ENCODE measurements at places on chromosomes 5 and 9.

GRCh38 chr9:34010979-34011378 lies 37.7 kb downstream of the UBAP2 start:
- peaks cover 3% of the 10 kb centered on the region for H3K4me1 ChIP-seq
- no peaks in the 10 kb centered on the region for H3K27me3 ChIP-seq
- H3K27ac ChIP-seq = no peak overlapping the region
- no peak for DNase-seq
- no peak overlapping the region for H3K4me3 ChIP-seq

DNA sequence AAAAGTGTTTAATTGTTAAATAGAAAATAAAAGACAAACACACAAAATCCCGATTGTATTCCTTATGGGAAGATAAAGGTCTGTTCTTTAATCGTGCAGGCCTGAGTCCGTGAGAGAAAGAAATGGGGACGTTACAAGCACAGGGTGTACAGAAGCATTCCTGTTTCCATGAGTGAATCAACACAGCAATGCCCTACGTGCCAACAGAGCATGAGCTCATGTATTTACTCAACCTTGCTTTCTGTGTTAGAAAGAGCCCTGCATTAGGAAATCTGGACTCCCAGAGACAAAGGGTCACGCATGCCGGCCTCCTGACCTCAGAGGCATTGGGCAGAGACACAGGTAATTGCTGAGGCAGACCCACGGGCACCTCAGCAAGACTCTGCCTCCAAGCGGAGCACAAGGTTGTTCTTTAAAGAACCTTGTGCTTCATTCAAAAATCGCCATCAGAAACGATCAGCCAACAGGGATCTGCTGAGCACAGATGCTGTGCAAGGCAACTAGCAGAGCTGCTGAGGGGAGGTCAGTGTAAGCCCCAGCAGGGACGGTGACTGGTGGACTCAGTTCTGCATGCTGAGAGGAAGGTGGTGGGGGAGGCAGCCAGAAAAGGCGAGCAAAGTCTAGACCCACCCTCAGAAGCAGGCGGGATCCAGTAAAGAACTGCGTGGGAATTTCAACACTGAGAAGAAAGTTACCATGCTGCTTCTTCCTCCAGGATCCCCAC lies 101.0 kb downstream of the TLE1 start:
- no peaks in the 10 kb centered on the region for H3K36me3 ChIP-seq
- H3K4me1 ChIP-seq = no peaks in the 10 kb centered on the region

DNA sequence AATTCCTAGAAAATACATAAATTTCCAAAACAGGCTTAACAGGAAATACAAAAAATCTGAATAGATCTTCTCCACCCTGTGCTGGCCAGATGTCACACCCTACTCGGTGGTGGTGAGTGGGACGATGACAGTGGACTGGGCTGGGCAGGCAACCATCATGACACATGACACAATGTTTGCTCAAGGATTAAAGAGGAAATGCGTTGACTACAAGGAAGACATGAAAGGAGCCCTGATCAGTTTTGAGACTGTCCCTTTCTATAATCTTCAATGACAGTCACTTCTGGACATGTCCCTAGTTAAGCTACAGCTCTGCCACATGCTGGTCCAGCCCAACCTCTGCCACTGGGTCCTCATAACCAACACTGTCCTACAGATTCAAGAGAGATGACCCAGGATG lies 99.8 kb downstream of the ZDHHC21 start:
- no peaks in the 10 kb centered on the region for H3K4me1 ChIP-seq
- peaks cover 9% of the 10 kb centered on the region for H3K27me3 ChIP-seq
- DNase-seq = no peak
- no peak overlapping the region for H3K27ac ChIP-seq
- H3K4me3 ChIP-seq = no peak overlapping the region

GRCh38 chr5:148382961-148383360 lies 797 bp upstream of the FBXO38 start:
- peak overlapping the region; percentile 93 for H3K27ac ChIP-seq
- H3K4me1 ChIP-seq = peaks cover 51% of the 10 kb centered on the region
- H3K36me3 ChIP-seq = peaks cover 26% of the 10 kb centered on the region
- DNase-seq = no peak
- H3K27me3 ChIP-seq = no peaks in the 10 kb centered on the region

- DNase-seq = peak; percentile 76
- H3K27ac ChIP-seq = peak overlapping the region; percentile 42
- H3K4me3 ChIP-seq = no peak overlapping the region
- peaks cover 55% of the 10 kb centered on the region for H3K4me1 ChIP-seq
- H3K36me3 ChIP-seq = no peaks in the 10 kb centered on the region
Observed at GRCh38 chr9:124218438-124218982, 39.2 kb upstream of the NEK6 start.

DNA sequence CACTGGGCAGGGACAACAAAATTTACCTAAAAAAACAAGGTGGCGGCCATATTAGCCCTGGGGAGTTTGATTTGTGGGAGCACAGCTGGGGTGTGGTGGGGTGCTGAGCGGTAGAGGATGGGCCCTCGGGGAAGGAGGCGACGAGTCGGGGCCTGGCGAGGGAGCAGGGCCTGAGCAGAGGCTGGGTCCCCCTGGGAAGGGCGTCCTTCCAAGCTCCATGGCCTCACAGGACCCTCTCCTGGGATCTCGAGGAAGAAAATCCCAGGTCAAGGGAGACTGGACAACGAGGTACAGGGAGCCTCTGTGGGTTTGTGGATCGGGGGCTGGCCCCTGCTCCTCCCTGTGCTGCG lies 165.5 kb downstream of the CACNA1B start:
- peak; percentile 19 for DNase-seq
- H3K4me1 ChIP-seq = no peaks in the 10 kb centered on the region
- no peaks in the 10 kb centered on the region for H3K36me3 ChIP-seq
- no peaks in the 10 kb centered on the region for H3K27me3 ChIP-seq
- H3K27ac ChIP-seq = no peak overlapping the region

DNA sequence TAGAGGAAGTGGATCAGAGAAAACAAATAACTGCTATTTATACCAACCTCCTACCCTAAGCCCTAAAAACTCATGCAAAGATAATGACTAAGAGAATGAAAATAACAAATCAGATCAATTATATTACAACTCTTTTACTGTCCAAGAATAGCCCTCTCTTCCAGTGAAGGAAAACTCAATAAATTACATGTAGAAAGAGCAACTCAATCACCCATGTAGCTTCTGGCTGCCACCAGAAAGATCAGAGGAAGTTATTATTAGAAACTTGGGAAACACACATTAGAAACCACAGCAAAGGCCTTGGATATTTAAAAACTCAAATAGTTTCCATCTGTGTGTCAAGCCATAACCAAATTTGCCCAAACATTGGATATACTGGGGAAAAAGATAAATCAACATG lies 134.0 kb upstream of the TARS1 start:
- H3K27me3 ChIP-seq = no peaks in the 10 kb centered on the region
- no peak overlapping the region for H3K27ac ChIP-seq
- H3K36me3 ChIP-seq = no peaks in the 10 kb centered on the region
- H3K4me3 ChIP-seq = no peak overlapping the region
- H3K4me1 ChIP-seq = no peaks in the 10 kb centered on the region

DNA sequence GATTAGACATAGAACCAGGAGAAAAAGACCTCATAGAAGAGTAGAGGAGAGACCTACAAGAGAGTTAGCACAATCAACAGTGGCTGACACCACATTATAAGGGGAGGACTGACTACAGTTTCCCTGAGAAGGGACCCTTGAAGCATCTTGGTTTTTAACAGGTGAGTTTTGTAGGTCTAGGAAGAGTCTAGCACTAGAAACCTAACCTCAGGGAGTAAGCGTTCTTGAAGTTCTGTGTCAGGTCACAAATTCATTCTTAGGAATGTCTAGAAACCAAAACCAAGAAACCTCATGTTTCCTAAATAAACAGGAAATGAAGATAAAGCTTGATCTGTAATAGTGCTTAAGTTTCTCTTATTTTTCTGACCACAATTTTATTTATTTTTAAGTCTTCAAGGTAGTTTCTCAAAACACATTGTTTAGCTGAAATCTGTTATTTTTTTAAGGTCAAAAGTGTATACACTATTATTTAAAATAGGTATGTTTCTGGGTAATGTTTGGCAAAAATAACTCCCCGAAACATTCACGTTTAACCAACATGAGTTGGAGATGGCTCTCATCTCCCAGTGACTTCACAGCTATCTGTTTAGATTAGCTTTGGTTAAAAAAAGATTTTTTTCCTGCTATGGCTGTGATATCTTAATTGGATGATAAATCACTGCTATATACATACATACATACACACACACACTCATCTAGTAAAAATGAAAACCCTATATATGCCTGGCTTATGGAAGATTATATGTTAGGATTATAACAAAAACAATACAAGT lies 37.1 kb downstream of the MAP3K1 start:
- peak overlapping the region; percentile 76 for H3K27ac ChIP-seq
- H3K4me3 ChIP-seq = no peak overlapping the region
- peaks cover 7% of the 10 kb centered on the region for H3K36me3 ChIP-seq
- no peaks in the 10 kb centered on the region for H3K27me3 ChIP-seq
- peaks cover 59% of the 10 kb centered on the region for H3K4me1 ChIP-seq
- DNase-seq = no peak

DNA sequence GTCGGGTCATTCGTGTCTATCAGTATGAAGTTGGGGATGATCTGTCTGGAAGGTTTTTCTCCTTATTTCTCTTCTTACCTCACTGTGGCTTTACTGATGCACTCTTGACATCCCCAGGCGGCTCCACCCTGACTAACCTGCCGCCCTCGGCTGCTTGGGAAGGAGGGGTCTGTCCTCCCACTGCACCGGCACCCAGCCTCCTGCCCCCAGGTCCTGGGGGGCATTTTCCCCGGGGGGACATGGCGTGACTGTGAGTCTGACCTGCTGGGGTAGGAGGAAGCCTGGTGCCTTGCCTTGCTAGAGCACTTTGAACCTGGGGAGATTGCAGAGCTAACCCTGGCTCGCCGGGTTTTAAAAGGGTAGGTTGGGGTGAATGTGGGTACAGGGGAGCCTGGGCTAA lies 27.5 kb downstream of the DYNC2I2 start:
- H3K4me1 ChIP-seq = no peaks in the 10 kb centered on the region
- DNase-seq = no peak
- H3K4me3 ChIP-seq = no peak overlapping the region
- H3K27me3 ChIP-seq = no peaks in the 10 kb centered on the region
- peaks cover 43% of the 10 kb centered on the region for H3K36me3 ChIP-seq

- H3K27ac ChIP-seq = no peak overlapping the region
- H3K4me3 ChIP-seq = no peak overlapping the region
- H3K36me3 ChIP-seq = peaks cover 1% of the 10 kb centered on the region
- no peak for DNase-seq
Observed at GRCh38 chr5:107502676-107503060, 168.1 kb downstream of the EFNA5 start.

- H3K27me3 ChIP-seq = no peaks in the 10 kb centered on the region
- DNase-seq = no peak
- H3K27ac ChIP-seq = no peak overlapping the region
Observed at GRCh38 chr5:160843240-160843639, 8.8 kb downstream of the ATP10B start.

GRCh38 chr9:127119320-127119709 lies 3.1 kb downstream of the ANGPTL2 start:
- no peak overlapping the region for H3K4me3 ChIP-seq
- H3K27me3 ChIP-seq = peaks cover 40% of the 10 kb centered on the region
- H3K36me3 ChIP-seq = no peaks in the 10 kb centered on the region
- DNase-seq = no peak

- no peak overlapping the region for H3K27ac ChIP-seq
- no peaks in the 10 kb centered on the region for H3K4me1 ChIP-seq
- H3K27me3 ChIP-seq = no peaks in the 10 kb centered on the region
- no peak overlapping the region for H3K4me3 ChIP-seq
- no peaks in the 10 kb centered on the region for H3K36me3 ChIP-seq
Observed at GRCh38 chr5:158614951-158615350, 484.8 kb downstream of the EBF1 start.

GRCh38 chr5:133947431-133947841 lies 21.0 kb downstream of the C5orf15 start:
- H3K4me3 ChIP-seq = no peak overlapping the region
- no peak overlapping the region for H3K27ac ChIP-seq
- H3K4me1 ChIP-seq = no peaks in the 10 kb centered on the region

- H3K4me3 ChIP-seq = no peak overlapping the region
- H3K36me3 ChIP-seq = no peaks in the 10 kb centered on the region
- DNase-seq = no peak
- no peak overlapping the region for H3K27ac ChIP-seq
Observed at GRCh38 chr9:116953271-116953670, 266.2 kb downstream of the TRIM32 start.

GRCh38 chr9:99193466-99193821 lies 28.3 kb downstream of the ALG2 start:
- peaks cover 31% of the 10 kb centered on the region for H3K4me1 ChIP-seq
- DNase-seq = no peak

DNA sequence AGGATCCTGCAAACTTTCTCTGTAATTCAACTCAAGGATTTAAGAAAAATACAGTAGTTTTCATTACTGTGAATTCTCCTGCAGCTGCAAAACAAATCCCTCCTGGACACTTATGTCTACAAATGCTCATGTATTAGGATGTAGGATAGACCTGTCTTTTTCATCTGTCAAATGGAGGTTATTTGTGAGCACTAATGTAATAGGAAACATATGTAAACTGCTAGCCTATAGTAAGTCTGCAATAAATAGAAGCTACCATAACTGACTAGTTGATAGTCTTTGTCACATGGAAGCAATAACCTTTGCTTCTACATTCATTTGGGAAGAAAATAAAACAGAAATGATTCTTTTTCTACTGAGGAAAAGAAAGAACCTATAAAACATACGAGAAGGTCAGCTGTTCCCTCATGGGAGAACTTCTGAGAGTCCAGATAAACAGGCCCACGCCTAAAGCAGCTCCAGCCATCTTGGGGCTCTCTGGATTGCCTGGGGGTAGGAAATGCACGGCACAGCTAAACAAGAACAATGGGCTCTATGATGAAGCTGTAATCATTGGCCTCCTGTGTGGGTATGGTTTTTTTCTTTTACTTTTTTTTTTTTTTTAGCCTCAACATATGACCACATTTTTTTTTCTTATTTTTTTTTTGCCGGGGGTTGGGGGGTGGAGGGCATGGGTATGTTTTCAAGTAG lies 6.2 kb downstream of the KCNV2 start:
- H3K27ac ChIP-seq = no peak overlapping the region
- H3K36me3 ChIP-seq = peaks cover 16% of the 10 kb centered on the region
- no peak overlapping the region for H3K4me3 ChIP-seq
- H3K27me3 ChIP-seq = no peaks in the 10 kb centered on the region
- DNase-seq = no peak

DNA sequence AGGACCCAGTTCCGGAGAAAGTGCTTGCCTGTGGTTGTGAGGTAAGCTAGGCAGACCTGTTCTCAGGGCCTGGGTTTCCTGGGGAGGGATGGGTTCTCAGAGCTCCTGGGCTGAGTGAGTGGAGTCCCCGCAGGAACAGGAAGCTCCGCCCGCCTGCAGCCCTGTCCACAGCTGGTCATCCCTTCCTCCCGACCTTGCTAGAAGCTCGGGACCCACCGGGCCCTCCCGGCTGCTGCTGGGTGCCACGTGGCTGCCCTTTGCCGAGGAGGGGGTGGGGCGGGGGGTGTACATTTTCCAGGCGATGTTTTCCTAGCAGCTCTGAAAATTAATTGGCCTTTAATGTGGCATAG lies 198.1 kb downstream of the C9orf50 start:
- no peak overlapping the region for H3K4me3 ChIP-seq
- no peaks in the 10 kb centered on the region for H3K27me3 ChIP-seq
- H3K4me1 ChIP-seq = peaks cover 27% of the 10 kb centered on the region
- H3K27ac ChIP-seq = no peak overlapping the region
- H3K36me3 ChIP-seq = no peaks in the 10 kb centered on the region

GRCh38 chr5:89301321-89302025 lies 418.5 kb upstream of the MEF2C start:
- H3K4me3 ChIP-seq = no peak overlapping the region
- H3K4me1 ChIP-seq = no peaks in the 10 kb centered on the region
- DNase-seq = no peak
- H3K27ac ChIP-seq = no peak overlapping the region
- no peaks in the 10 kb centered on the region for H3K36me3 ChIP-seq

GRCh38 chr5:133247881-133248624 lies 196.2 kb downstream of the HSPA4 start:
- DNase-seq = no peak
- H3K36me3 ChIP-seq = no peaks in the 10 kb centered on the region
- no peaks in the 10 kb centered on the region for H3K27me3 ChIP-seq
- peaks cover 19% of the 10 kb centered on the region for H3K4me1 ChIP-seq
